ENCODE measurements at places on chromosomes 3 and 15. TPM values are rescaled to one million over a fixed set of nuclear protein-coding genes. Genes with fewer than 3 reads are reported as not detected.

Gene ECE2
- not detected for total RNA-seq

Gene ADAMTS7
- 8.9 TPM for total RNA-seq

Gene ISL2
- not detected for total RNA-seq

Gene IQCF5
- total RNA-seq, result not detected

Gene GPR160
- total RNA-seq, result 1.9 TPM

Gene ADAMTSL3
- 13.0 TPM for total RNA-seq

Gene SAMMSON
- total RNA-seq, result 0.33 TPM

Gene CELF6
- total RNA-seq, result 0.76 TPM
